ENCODE measurements at places on chromosomes 6 and 20. TPM values are rescaled to one million over a fixed set of nuclear protein-coding genes. Genes with fewer than 3 reads are reported as not detected.

Gene PLTP
- total RNA-seq = 17.8 TPM

Gene DEFB132
- not detected for total RNA-seq

Gene FABP7
- not detected for total RNA-seq

Gene TSPYL1
- 71.3 TPM for total RNA-seq

Gene ARMC12
- 0.42 TPM for total RNA-seq

Gene MLN
- not detected for total RNA-seq

Gene RING1
- 26.4 TPM for total RNA-seq

Gene KCNK16
- not detected for total RNA-seq

Gene HAO1
- not detected for total RNA-seq

Gene NRM
- 0.59 TPM for total RNA-seq

Measured in smooth muscle cell of the umbilical artery (primary cell).